ENCODE measurements at places on chromosomes 2 and 18.

- DNase-seq: no peak
These were observed 227.4 kb downstream of the MBD2 start for GRCh38 chr18:53997064-53997463.

DNA sequence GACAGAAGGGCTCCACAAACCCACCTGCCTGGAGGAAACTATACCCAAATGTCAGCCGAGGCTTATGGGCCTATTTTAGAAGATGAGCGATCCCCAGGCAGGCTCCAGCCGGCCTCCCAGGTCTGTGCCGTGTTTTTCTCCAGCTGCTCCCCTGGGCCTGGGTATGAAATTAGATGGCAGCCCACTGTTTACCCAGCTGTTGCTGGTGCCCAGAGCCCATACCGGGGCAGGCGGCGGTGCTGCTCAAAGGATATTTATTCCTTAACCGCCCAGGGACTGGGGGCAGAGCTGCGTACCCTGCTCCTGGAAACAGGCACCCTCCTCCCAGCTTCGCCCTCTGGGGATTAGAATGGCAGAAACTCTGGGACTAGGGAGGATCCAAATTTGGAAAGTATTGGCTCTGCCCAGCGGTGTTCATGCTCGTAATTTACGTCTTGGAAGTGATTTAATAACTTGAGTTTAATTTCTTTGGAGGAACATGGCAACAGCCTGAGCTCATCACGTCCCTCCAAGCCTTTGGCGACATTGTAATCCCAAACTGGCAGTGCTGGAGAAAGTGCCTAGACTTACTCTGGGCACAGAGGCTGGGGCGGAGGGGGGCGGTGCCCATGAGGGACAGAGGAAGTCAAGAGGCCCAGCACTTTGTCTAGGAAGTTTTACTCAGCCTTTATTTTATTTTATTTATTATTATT lies 199.2 kb downstream of the KLHL29 start:
- no peak for DNase-seq

- no peak for DNase-seq
These were observed 27.2 kb downstream of the PPP3R1 start for GRCh38 chr2:68225119-68225632.

DNA sequence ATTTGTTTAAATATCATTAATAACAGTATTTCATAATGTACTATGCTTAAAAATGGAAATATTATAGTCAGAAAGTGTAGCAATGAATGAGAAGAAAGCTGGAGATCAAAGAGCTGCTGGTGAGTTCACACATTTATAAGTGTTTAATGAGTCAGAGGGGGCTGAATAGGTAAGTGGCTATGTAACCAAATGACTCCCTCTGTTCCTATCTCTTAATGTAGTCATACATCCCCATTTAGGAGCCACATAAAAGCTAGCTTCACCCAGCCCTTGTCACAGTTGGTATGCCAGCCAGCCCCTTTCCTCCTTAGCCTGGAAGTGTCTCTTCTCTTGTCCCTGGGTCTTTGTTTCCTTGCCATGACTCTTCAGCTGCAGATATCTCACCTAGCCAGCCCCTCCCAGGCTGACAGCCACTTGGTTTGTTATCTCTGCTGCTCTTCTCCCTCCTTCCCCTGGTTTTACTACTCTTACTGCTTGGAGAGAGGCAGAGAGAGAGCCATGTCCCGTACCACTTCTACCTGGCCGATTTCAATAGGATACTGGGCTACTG lies 438.6 kb upstream of the HNMT start:
- DNase-seq: peak; percentile 17

DNA sequence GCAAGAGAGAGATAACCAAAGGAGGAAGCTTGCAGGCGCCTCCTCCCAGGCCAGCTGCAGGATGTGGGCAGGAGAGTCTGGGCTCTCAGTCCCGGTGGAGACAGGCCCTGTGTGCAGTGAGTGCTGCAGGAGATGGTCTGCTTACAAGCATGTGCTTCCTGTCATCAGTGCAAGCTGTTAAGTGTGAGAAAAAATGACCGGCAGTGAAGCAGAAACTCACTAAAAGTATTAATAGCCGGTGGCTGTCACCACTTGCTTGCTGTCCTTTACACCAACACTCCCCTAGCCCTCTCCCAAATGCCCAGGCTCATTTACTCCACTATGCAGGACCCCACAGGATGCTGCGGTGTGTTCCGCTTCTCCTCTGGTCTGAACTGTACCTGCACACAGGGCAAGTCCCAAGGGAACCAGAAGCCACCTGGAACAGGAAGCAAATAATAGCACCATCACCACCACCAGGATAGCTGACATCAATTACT lies 435.6 kb upstream of the HS6ST1 start:
- DNase-seq: no peak

GRCh38 chr18:52678034-52678433 lies 338.0 kb downstream of the DCC start:
- DNase-seq: no peak

DNA sequence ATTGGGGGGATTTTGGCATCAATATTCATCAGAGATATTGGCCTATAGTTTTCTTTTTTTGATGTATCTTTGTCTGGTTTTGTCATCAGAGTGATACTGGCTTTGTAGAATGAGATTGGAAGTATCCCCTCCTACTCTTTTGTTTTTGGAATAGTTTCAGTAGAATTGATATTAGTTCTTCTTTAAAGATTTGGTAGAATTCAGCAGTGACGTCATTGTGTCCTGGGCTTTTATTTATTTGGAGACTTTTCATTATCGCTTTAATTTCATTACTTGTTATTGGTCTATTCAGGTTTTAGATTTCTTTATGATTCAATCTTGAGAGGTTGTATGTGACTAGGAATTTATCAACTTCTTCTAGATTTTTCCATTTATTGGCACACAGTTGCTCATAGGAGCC lies 825.5 kb upstream of the NXPH2 start:
- no peak for DNase-seq

GRCh38 chr2:24021122-24021998 lies 11.5 kb downstream of the MFSD2B start:
- DNase-seq: no peak

- no peak for DNase-seq
These were observed 62.7 kb downstream of the CDCA7 start for GRCh38 chr2:173417341-173417740.

GRCh38 chr2:236250909-236251579 lies 13.2 kb downstream of the ASB18 start:
- peak; percentile 52 for DNase-seq

DNA sequence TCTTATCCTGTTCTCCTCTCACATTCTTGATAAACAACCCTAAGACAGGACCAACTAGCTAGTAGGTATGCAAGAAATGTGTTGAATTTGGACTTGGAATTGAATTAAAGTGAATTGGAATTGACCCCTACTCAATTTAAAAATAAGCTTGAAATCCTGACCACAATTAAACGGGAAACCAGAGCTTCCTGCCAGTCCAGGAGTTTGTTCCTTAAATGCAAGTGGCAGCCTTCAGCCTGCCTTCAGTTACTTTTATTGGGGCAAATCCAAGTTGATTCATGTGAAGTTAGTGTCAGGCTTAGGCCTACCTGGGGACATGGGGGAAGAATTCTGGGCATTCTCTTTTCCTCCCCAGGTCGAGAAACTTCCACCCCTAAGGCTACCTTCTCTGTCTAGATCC lies 457.6 kb downstream of the BCL11A start:
- DNase-seq: no peak

DNA sequence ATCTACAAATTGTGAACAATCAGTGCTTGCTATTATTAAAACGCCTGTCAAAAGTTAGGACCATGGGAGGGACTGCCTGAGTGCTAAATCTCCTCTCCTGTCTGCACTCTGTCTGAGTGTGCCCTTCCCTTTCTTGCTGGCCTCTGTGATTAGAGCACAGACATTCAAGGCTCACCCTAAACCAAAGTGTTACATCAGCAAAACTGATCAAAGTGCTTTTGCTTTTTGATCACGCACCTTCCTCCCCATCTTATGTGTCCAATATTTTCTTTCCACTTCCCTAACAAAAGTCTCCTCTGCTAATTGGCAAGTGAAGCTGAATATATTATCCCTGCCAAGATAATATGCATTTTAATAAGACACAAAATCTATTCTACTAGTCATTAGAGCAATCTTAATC lies 30.5 kb upstream of the DNAJC10 start:
- DNase-seq: no peak
